CD4-positive, alpha-beta T cell (primary cell): ENCODE measurements at places on chromosomes 1 and 21. TPM values are rescaled to one million over a fixed set of nuclear protein-coding genes. Genes with fewer than 3 reads are reported as not detected.

The CLCN6 gene
- total RNA-seq, result 10.9 TPM

GRCh38 chr1:28173151-28173979 is 3.1 kb downstream of the PTAFR start:
- H3K36me3 ChIP-seq, result no peaks in the 10 kb centered on the region
- no peak overlapping the region for H3K27ac ChIP-seq
- no peak overlapping the region for H3K4me3 ChIP-seq
- H3K4me1 ChIP-seq, result peaks cover 45% of the 10 kb centered on the region
- no peaks in the 10 kb centered on the region for H3K27me3 ChIP-seq
- no peak for DNase-seq

DNA sequence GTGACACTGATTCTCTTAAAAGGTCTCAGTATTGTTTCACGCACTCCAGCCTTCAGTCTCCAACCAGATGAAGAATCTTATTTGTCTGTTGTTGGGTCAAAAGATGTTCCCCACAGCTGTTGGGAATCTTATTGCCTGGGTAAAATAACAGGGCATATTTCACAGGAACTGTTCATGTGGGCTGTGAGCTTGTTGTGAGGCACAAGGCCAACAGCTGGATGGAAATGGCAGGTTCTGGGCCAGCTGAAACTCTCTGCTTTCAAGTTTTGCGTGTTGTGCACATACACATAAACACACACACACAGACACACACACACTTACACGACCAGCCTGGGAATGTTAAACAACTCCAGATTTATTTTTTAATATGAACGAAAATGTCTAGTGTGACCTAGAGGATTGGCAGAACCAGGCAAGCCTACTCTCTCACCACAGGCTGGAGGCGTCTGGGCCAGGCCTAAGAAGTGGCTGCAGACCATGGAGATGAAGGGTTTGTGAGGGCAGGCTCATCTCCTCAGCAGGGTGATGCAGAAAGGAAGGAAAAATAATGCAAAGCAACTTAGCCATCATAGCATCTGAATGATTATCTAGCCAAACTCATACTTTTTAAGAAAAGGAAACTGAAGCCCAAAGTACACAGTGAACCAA is 357.0 kb downstream of the TTLL7 start:
- no peaks in the 10 kb centered on the region for H3K27me3 ChIP-seq
- H3K27ac ChIP-seq, result no peak overlapping the region
- H3K4me3 ChIP-seq, result no peak overlapping the region
- no peaks in the 10 kb centered on the region for H3K4me1 ChIP-seq

GRCh38 chr21:37620401-37620800 is 253.8 kb downstream of the DYRK1A start:
- no peaks in the 10 kb centered on the region for H3K4me1 ChIP-seq
- no peaks in the 10 kb centered on the region for H3K27me3 ChIP-seq
- H3K27ac ChIP-seq, result no peak overlapping the region

DNA sequence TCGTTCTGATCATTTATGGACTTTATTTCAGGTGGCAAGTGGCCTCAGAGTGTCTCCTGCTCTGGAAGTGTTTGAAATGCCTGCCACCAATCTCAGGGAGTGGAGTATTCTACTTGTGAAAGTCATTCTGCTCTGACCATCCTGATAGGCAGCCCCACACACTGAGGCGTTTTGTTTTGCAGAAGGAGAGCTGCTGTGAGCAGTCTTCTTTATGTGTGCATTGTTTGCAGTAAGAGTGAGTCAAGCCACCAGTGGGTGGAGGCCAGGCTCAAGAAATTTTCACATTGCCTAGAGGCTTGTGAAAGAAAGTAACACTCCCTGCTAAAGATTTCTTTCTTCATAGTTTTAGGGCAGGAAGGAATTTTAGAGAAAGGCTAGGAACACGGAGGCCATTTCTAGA is 204.4 kb downstream of the SLC35F3 start:
- H3K36me3 ChIP-seq, result no peaks in the 10 kb centered on the region
- no peaks in the 10 kb centered on the region for H3K4me1 ChIP-seq
- no peak overlapping the region for H3K27ac ChIP-seq
- DNase-seq, result no peak

- H3K4me1 ChIP-seq, result peaks cover 80% of the 10 kb centered on the region
- no peak overlapping the region for H3K27ac ChIP-seq
- no peak overlapping the region for H3K4me3 ChIP-seq
Measured at GRCh38 chr1:25673456-25673855, 56.9 kb downstream of the MAN1C1 start.
